ENCODE measurements at places on chromosomes 2 and 18.

DNA sequence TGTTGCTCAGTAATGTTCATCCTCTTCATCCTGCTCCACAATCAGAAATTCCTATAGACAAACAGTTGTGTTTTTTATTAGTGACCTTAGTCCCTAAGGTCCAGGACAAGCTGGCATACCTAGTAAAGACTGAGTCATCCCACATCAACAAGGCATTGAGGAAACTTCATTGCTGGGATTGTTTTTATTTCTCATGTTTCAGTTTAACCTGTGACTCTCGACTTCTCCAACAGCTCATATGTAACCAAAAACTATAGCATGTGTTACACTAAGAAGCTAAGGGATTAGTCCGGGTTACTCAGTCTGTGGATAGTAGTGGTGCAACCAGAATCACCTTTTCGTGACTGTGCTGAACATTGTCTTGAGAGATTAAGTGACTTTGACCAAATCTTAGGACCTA, 292.1 kb downstream of the RDH14 start:
- DNase-seq, result no peak

- DNase-seq, result no peak
Observed at GRCh38 chr2:239461291-239462190, 60.7 kb upstream of the HDAC4 start.

- DNase-seq, result no peak
Observed at GRCh38 chr2:131426727-131427126, 49.2 kb upstream of the TUBA3D start.

GRCh38 chr2:20430461-20431300, 16.2 kb upstream of the RHOB start:
- no peak for DNase-seq

DNA sequence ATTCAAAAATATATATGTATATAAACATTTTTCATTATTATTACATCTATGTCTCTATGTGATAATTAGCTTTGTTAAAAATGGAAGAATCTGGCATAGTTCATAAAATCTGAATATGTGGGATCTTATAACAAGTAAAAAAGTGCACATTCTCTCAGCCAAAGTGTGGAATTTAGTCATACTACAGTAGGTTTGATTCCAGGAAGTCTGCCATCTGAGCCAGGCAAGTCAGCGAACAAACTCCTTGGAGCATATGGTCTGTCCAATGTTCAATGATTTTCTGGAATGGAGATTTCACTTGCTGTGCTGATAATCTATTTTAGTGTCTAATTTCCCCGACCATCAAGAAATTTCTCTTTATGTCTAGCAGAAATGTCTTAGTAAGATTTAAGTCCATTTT, 1033.2 kb upstream of the NXPH2 start:
- DNase-seq, result no peak

GRCh38 chr2:183123959-183124221, 353 bp upstream of the NUP35 start:
- DNase-seq, result no peak

GRCh38 chr18:21682371-21683051, 22.1 kb downstream of the ABHD3 start:
- peak; percentile 53 for DNase-seq

DNA sequence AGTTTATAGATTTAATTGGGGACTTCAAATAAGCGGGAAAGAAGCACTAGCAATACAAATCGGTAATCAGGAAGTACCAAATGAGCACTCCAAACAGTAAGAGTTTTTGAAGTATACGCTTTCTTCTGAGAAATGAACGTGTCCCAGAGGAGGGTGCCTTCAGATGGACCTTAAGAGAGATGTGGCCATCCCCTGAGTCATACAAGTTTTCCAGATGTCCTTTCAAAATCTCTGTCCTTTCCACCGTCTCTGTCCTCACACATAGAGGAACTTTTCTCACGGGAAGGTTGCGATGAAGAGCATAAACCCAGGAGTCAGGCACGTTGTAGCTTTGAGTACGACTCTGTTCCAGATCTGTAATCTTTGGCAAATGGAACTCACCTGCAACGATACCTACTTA, 1.7 kb upstream of the SMAD2 start:
- DNase-seq, result no peak

- no peak for DNase-seq
Observed at GRCh38 chr2:122949523-122949922, 1075.6 kb upstream of the CNTNAP5 start.

DNA sequence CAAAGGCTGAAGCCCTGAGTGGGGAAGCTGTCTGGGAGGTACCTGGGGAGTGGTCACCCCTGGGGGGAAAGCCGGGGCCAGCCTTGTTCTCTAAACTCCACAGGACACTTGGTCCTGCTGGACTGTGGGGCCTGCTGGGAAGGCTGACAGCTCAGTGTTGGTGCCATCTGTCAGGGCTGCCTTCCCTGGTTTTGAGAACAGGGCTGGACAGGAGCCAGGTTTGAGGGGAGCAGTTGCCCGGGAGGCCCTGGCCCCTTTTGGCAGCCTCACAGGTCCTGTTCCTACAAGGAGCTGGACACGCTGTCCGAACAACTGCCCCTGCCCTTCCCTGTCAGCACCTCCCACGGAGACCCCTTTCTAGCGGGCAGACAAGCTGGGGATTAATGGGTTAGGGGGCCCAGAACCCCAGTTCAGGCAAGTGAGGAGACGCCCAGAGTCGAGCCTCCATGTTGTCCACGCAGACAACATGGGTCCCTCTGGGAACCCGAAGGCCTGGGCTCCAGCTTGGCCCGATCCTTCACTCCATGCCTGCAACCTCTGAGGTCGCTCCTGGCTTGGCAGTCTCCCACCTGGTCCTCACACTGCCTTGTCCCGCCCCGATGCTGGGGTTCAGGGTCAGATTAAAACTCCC, 40.8 kb downstream of the ATOH8 start:
- DNase-seq, result no peak

- DNase-seq, result no peak
Observed at GRCh38 chr2:134973241-134974138, 54.9 kb downstream of the CCNT2 start.

DNA sequence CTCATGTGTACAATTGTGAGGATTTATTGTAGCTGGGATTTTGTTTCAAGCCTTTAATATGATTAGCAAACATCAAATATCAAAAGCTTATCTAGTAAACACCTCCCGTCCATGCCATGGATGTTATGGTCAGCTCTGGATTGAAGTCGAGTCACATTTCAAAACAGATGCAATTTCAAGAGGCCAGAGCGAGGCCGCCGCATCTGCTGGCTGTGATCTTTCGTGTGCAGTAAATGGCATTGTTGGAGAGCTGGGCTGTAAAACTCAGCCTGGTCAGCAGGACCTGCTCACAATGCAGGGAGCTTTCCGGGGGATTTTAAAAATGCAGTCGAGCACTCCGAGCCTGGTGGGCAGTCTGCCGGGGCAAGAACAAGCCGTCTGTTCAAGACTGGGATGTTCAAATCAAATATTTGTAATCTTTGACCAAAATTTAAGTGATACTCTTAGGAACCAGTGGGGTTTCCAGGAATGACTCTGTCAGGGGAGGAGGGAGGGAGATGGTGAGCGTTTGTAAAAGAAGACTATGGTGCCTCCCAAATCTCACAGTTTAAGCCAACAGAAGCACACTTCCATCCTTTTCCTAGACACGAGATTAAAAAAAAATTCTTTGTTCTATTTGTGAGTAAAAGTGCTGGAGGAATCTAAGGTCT, 97.6 kb downstream of the MYCN start:
- no peak for DNase-seq

DNA sequence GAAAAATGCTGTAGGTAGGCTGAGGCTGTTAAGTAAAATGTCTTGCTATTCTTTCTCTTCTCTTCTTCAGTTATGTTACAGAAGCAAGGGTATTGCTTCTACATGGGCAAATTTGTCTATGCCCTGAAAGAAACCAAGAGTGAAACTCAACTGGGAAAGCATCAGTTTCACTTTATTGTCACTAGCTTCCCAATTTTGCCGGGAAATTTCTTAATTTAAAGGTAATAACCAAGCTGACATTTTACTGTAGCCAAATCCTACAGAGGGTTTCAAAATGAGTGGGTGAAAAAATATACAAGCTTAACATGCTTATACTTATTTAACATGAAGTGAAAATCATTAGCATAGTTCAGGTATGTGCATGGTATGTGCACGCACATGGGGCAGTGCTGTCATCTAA, 3.2 kb downstream of the TANK start:
- DNase-seq, result no peak

- DNase-seq, result no peak
Observed at GRCh38 chr2:75180476-75180875, 18.8 kb downstream of the TACR1 start.

DNA sequence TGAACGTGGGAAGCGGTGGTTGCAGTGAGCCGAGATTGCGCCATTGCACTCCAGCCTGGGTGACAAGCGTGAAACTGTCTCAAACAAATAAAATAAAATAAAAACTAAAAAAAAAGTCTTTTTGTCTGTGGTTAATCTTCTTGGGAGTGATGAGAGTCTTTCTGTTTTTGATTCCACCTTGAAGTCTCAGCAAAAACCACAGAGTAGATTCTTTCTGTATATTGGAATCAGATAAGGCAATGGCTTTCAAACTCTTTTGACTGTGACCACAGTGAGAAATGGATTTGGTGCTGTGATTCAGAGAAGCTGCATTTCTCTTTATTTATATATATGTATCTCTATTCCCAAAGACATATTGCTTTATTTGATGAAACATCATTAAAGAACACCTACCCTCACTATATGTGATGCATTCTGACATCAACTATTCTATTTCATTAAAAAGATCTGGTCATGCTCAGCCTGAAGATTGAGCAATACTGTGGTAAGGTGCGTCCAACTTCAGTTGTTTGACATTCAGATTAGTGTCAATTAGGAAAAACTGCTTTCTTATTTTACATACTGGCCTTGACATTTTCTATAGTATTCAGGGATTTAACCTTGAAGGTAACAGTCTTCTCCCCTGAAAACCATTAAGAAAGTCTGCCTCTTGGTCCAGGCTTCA, 15.6 kb downstream of the HRH4 start:
- DNase-seq, result no peak

GRCh38 chr2:46229134-46230063, 67.8 kb upstream of the EPAS1 start:
- no peak for DNase-seq
